ENCODE measurements at places on chromosomes 1 and 21. TPM values are rescaled to one million over a fixed set of nuclear protein-coding genes. Genes with fewer than 3 reads are reported as not detected.

MEGF6 gene
- total RNA-seq, result 9.4 TPM

MCOLN3 gene
- total RNA-seq, result 3.8 TPM

DNA sequence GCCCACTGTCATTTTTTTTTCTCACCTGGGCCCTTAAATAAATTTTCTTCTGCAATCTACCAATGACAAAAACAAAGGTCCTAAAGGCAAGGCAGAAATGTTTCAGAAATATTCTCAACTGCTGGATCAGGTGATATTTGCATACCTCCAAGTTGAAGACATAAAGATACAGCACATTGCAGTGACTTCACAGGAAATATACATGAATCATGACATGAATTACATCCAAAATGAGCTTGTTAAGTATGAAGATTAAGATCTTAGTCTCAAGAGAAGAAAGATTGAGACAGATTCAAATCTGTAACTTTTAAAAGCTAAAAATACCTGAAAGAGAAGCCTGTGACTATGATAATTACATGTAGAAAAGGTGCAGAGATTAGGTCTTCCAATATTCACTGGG is 207.8 kb downstream of the SIPA1L2 start:
- no peak for DNase-seq

DNA sequence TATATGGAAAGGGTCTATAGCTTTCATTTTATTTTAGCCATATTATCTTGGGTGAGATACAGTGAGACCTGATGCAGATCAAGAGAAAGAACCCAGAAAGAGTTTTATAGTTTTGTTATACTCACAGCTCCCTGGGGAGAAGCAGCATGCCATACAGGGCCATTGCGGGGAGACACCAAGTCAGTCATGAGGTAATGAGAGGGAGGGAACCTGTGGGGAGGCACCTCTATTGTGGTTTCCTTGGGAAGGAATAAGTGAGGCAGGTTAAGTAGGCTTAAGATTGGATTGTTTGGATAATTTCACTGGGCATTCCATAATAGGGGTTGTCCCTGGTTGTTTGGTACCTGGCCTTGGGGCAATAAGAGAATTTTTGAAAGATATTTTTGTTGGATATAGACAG is 19.7 kb downstream of the AXDND1 start:
- DNase-seq, result no peak

GRCh38 chr1:91900562-91900961 is 14.6 kb upstream of the TGFBR3 start:
- no peak for DNase-seq

GRCh38 chr1:6770751-6771440 is 14.4 kb upstream of the CAMTA1 start:
- peak; percentile 26 for DNase-seq

DNA sequence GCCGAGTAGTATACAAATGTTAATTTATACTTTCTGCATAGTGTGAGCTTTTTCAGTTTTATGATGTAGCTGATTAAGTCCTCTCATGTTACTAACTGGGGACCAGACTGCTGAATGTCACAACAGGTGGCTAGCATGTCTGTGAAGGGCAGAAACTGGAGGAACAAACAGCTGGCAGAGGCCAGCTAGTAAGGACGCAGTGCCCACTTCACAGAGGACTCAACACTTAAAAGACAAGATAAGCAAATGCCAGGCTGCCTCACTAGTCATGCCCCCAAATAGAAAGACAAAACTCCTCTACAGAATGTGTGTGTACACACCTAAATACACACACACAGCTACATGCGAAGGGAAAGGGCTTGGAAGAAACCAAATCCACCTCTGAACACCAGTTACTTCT is 73.8 kb upstream of the ZNF678 start:
- DNase-seq, result no peak

GRCh38 chr1:166974647-166975345 is 544 bp downstream of the ILDR2 start:
- peak; percentile 2 for DNase-seq

GRCh38 chr1:68178821-68179490 is 53.4 kb downstream of the WLS start:
- DNase-seq, result no peak

DNA sequence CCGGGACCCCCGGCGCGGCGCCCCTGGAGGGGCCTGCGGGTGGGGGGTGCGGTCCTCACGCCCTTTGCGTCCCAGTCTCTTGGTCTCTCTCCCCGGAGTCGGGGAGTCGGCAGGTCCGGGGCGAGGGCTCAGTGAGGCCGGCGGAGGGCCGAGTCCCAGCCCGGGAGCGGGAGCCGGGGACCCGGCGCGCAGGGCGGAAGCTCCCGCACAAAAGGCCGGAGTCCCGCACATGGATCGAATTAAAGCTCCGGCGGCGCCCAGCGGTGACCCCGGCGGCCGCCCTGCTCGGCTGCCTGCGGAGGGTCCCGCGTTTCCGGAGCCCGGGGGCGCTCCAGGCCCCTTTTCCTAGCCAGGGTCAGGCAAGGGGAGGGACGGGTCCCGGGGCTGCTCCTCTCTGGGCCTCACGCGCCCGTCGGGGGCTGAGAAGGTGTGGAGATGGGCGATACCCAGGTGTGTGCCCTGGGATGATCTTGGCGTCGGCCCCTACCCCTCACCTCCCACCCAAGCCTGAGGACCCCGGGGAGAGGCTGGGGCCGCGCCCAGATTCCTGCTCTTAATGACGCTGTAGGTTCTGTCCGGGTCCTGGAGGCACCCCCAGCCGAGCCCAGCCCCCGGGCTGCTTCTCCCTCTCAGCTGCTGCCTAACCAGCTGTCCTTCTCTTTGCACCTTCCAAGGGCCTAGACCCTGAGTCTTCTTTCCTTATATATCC is 512 bp downstream of the FBLIM1 start:
- no peak for DNase-seq

- DNase-seq, result no peak
These were observed 156.0 kb upstream of the BACE2 start for GRCh38 chr21:41011951-41012366.

HAO2 gene
- not detected for total RNA-seq

GRCh38 chr1:26417111-26417759 is 6.6 kb downstream of the LIN28A start:
- DNase-seq, result peak; percentile 81

GRCh38 chr1:108643492-108644335 is 17.2 kb downstream of the HENMT1 start:
- peak; percentile 57 for DNase-seq

GRCh38 chr1:172845371-172845770 is 186.5 kb downstream of the FASLG start:
- DNase-seq, result no peak

KRTAP21-2 gene
- total RNA-seq, result not detected

- DNase-seq, result no peak
These were observed 1079.1 kb downstream of the TTLL7 start for GRCh38 chr1:82919837-82920236.

DNA sequence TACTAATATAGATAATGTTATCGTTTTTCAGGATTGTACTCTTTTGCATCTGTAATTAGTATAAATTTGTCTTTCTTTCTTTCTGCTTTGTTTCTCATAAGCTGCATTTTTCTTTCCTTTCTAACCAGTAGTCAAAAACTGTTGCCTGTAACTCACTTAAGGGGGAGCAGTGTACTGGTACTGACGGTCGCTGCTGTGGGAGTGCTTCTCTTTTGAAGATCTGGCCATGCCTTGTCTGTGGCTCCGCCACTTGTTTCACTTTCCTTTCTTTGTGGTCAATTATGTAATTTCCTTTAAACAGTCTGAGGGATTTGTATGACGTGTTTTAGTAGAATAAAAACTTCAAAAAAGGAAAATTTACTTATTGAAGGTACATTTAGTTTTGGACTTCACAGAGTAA is 37.0 kb downstream of the MIA3 start:
- DNase-seq, result no peak

LCE2C gene
- total RNA-seq, result not detected

COL11A1 gene
- total RNA-seq, result 0.75 TPM

- peak; percentile 4 for DNase-seq
These were observed 416.4 kb downstream of the PTBP2 start for GRCh38 chr1:97137862-97138514.

DNA sequence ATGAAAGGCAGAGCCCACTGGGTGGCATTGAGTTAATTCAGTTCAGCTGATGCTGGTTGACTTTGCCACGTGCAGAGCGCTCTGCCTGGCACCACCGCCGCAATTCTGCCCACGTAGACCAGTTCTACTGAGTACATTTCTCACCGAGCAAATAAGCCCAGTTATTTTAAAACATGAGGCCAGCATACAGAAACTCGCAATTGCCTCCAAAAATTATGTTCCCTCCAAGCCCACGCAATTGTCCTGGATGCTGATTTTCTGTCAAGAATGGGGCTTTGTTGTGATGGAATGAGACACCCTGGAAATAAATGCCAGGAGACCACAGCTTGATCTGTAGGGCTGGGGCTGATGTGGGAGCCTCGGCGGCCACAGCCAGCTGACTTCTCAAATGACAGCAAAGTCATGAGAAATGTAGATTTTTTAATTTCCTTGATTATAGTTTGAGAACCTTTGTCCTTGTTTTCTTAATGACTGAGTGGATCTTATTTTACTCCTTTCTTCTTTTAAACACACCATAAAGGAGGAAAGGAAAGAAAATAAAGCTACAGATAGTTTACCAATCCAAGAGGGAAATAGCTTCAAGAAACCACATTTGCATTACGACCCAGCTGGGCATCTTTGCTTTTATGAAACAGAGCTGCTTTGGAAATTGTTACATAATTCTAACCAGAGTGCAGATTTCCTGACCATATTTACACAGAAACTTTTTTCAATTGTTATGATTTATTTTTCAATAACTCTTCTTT is 11.6 kb upstream of the PARP1 start:
- no peak for DNase-seq

SIM2 gene
- not detected for total RNA-seq

DNA sequence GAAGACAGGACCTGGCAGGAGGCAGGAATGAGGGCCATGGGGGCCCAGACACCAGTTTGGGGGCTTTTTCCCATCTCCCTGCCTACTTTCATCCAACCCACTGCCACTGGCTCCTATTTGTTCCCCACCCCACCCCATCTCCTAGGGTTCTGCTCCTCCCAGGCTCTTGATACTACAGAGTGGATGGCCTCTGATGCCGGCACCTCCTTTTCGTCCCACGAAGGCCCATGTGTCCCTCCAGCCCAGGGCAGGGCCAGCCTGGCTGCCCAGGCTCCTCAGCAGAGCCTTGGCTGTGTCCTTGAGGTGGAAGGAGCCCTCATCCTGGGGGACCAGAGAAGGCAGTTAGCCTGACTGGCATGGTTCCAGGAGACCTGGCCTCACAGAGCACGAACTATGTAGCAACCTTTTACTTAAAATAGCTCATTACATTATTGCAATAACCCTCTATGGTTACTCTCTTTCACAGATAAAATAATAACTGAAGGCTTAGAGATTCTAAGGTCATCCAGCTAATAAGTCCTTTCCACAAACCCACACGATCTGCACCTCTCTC is 3.5 kb downstream of the POMGNT1 start:
- DNase-seq, result peak; percentile 67

TOR1AIP1 gene
- total RNA-seq, result 106 TPM

PLA2G2A gene
- total RNA-seq, result 212 TPM

DNA sequence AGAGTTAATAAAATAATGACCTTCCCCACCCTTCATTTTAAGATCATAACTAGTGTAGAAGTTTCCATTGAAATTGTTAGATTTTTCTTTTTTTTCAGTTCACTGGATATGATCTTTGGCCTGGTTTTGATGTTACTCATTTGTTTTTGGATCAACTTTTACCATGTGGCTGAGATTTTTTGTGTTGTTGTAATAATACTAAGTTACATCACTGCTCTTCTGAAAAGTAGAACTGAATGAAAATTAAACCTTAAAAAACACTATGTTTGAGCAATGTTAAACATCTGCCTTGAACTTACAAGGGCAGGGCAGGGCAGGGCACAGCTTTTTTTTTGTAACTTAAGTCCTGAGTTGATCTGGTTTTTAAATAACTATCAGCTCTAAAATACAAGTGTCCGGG is 204.8 kb upstream of the ADAMTS5 start:
- no peak for DNase-seq

- DNase-seq, result no peak
These were observed 174.5 kb upstream of the POU3F1 start for GRCh38 chr1:38221006-38221649.

DNA sequence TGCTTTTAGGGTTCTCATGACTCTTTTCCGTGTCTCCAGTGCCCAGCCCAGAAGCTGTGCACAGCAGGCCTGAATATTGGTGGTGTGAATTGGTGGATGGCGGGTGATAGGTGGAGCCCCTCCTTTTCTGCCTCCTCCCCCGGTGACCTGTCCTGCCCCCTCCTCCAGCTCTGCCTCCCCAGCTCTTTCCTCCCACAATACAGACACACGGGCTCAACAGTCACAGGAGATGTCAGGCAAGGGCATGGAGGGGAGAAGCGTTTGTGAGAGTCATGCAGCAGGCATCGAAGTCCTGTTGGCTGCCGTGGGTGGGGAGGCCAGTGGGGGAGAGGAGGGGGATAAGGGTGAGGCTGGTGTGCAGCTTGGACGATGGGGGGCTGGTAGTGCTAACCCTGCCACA is 17.3 kb upstream of the TTC4 start:
- DNase-seq, result no peak

DNA sequence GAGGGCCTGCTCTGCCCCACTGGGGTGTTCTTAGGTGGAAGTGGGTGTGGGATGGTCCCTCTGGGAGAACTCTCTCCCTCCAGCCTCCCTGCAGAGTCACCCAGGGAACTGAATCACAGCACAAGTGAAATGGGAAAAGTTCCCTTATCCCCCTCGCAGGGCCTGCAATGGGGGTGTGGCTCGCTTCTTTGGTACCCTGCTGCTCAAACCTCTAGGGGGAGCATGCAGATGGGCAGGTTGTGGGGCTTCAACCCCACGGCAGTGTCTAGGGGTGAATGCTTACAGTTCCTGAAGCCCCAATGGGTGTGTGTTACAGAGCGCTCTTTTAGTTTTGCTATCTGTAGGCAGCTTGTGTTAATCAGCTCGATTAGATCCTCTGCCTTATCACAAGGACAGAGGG is 59.0 kb upstream of the TINAGL1 start:
- no peak for DNase-seq

DNA sequence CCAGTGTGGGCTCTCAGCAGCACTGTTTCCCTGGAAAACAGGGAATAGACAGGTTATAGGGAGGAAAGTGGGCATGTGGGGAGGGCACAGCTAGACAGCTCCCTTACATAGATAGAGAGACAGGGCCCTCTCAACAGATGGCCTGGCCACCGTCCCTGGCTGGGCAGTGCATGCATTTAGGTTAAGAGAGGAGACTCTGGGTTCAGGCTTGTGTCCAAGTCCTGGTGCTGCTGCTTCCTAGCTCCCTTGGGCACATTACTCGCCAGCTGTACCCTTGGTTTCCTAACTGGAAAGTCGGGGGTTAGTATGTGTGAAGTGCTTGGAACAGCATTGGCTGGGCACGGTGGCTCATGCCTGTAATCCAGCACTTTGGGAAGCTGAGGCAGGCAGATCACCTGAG is 9.1 kb downstream of the PLOD1 start:
- no peak for DNase-seq

DNA sequence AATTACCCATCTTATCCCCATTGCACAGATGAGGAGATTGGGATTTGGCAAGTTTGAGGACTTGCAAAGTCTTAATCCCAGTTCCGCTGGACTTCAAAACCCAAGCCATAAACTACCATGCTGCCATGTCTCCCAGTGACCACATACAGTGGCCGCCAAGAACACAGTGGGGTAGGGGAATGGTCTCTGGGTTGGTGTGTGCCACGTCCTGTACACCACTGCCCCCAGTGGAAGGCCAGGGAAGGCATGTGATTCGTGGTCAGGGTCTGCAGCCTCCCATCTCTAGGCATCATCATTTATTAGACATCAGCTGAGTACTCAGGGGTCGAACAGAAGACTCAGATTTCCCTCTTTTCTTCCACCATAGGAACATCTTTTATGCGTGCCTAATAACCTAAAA is 76.0 kb downstream of the MAN1C1 start:
- no peak for DNase-seq

- DNase-seq, result peak; percentile 84
These were observed 334 bp downstream of the PRDM15 start for GRCh38 chr21:41878831-41879189.
